ENCODE measurements at places on chromosomes 3 and 15.

DNA sequence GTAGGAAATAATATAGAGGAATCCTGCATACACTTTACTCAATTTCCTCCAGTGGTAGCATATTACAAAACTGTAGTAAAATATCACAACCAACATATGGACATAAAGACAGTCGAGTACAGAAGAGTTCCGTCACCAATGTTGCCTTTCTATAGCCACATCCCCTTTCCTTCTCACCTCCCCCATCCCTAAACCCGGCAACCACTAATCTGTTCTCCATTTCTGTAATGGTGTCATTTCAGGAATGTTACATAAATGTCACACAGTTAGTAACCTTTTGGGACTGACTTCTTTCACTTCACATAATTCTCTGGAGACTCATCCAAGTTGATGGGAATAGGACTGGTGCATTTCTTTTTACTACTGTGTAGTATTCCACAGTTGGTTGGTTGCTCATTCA is 41.4 kb upstream of the ATG7 start:
- no peak for DNase-seq

- DNase-seq: no peak
Measured at GRCh38 chr3:125633767-125634166, 38.5 kb upstream of the OSBPL11 start.

DNA sequence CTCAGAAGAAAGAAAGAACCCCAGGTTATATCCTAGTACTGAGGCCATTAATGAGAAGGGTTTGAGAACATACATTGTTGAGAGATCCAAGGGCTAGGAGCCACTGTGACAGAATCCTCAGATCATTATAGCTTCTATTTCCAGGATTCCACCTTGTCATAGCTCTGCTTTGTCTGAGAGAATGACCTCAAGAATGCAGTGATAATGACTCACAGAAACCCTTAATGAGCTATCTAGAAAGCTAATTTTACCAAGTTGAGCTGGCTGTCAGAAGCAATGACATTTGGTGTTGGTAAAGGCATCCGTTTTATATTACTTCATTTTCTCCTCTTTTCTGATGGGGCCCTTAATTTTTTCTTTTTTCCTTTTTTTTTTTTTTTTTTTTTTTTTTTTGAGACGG is 10.9 kb downstream of the TRIP4 start:
- no peak for DNase-seq

DNA sequence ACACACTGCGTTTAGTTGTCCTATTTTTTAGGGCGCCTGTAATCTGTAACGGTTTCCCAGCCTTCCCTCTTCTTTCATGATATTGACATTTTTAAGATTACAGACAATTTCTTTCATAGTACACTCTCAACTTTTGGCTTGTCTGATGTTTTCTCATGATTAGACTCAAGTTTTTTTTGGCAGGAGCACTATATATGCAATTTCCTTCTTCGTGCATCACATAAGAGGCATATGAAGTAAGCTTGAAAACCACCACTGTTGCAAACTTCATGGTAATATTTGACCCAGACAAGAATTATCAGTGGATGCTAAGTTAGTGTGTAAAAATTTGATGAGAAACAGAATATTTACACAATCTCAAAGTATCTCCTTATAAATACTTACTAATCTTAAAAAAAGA is 119.2 kb upstream of the CMC1 start:
- DNase-seq: no peak

GRCh38 chr3:124014366-124014942 is 22.5 kb upstream of the ROPN1 start:
- no peak for DNase-seq

- no peak for DNase-seq
Measured at GRCh38 chr3:129003578-129004112, 2.5 kb downstream of the EFCC1 start.

- no peak for DNase-seq
Measured at GRCh38 chr15:82043796-82044372, 1.9 kb downstream of the MEX3B start.

- no peak for DNase-seq
Measured at GRCh38 chr15:84910928-84911623, 26.6 kb downstream of the SLC28A1 start.

GRCh38 chr3:29281344-29282241 is 722 bp downstream of the RBMS3 start:
- no peak for DNase-seq

DNA sequence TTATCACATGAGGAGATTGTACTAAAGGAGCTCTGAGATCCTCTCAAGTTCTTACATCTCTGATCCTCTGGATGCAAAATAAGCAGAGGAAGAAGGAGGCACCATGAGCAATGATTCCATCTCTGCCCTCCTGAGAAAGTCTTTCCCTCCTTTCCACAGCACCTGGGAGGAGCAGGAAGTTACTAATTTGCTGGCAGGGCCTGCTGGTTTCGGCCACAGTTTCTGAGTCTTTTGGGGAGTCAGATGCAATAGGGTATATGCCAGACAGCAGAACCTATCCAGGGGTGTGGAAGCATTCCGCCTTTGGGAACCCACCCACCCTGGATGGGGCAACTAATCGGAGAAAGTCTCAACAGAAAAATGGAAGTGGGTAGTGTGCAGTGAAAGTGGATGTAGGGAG is 38.5 kb upstream of the SPTSSB start:
- no peak for DNase-seq

All from HEK293T (cell line).